SK-N-SH treated with all-trans-retinoic acid at 6 μM for 48 hours (cell line): ENCODE measurements at places on chromosomes 2 and 18.

DNA sequence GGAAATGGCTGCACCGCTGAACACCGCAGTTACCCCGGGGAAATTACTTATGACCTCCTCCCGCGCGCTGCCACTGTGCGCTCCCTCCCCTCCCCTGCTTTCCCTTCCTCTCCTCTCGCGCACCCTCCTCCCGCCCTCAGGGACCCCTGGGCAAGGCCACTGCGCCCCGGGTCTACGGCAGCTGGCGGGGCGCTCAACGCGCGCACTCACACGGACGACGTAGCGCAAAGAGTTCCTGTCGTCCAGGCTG, 7.9 kb downstream of the ALPP start:
- no peak for ATAC-seq

DNA sequence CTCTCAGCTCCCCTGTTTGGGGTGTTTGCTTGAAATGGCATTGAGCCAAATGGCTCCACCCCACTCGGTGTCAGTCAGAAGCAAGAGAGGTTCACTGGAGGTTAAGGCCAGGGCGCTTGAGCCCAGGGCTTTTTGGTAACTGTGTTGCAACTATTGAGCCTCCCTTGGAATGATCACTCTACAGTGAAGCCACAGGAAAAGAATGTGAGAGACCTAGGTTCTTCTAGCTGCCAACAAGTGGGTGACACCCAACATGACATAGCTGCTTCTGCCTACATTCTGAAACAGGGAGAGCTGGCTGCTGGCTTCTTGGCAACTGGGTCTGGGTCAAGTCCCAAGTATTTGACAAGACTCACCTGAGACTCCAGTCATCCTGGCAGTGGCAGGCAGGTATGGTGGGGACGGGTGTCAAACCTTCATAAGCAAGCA, 7.1 kb upstream of the GRHL1 start:
- ATAC-seq, result no peak

- ATAC-seq, result peak; percentile 100
These were observed 31.6 kb downstream of the CYBRD1 start for GRCh38 chr2:171553858-171554257.

DNA sequence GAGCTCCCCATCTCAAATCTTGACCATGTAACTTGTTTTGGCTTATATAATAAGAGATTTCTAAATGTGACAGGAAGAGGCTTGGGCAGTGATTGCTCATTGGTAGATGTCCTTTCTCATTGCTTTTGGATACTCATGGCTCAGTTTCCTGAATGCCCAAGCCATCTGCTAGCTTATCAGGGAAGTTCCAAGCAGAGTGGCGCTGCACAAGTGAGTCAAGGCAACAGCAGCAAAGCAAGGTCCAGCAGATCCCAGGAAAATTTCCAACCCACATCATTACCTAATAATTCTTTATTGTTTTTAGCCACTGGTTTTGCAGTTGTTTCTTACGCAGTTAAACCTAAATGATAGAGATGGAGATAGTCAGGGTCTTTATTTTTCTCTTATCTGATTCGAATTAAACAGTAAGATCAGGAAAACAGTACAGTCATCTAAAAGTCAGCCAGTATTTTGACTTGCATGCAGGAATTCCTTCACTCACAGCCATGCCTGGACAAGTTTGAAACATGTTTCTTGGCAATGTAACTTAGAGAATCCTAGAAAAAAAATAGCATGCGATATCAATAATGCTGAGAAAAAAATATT, 349.7 kb upstream of the TMEFF2 start:
- ATAC-seq, result peak; percentile 32; the same call in 2 of the 3 replicates

- ATAC-seq, result no peak
These were observed 138.1 kb downstream of the TTC32 start for GRCh38 chr2:19763731-19764130.

- no peak for ATAC-seq
These were observed 1.3 kb downstream of the DUSP2 start for GRCh38 chr2:96143848-96144480.

DNA sequence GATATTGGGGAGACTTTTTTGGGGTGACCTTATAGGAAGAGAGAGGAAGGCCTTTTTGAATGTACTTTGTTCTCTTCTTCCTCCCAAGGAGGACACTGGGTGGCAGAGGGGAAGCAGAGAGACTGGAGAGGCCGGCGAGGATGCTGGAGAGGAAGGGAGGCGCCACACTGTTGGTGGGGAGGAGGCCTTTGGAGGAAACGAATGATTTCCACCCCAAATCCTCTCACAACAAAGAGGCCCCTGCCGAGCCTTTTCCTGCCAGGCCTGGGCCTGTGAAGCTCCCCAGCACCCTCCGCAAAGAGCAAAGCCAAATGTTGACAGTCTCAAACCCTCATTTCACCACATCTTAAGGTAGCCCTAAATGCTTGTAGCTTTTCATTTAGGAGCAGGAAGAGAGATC, 59.0 kb upstream of the UPP2 start:
- no peak for ATAC-seq

- peak; percentile 99 for ATAC-seq
These were observed 22.9 kb upstream of the LBH start for GRCh38 chr2:30208453-30208852.

- peak; percentile 75 for ATAC-seq
These were observed 497.3 kb downstream of the CCDC85A start for GRCh38 chr2:56680971-56681631.

GRCh38 chr18:76169733-76170132, 325.3 kb downstream of the ZNF516 start:
- no peak for ATAC-seq

DNA sequence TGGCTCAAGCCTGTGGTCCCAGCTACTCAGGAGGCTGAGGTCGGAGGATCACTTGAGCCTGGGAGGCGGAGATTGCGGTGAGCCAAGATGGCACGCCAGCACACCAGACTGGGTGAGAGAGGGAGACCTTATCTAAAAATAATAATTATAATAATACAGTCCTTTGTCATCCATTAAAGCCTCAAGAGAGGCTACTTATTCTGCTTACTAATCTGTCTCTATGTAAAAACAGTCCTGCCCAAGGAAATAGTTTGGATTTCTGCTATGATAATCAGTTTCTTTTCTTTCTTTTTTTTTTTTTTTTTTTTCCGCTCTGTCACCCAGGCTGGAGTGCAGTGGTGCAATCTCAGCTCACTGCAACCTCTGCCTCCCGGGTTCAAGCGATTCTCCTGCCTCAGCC, 228.3 kb downstream of the C1D start:
- no peak for ATAC-seq

DNA sequence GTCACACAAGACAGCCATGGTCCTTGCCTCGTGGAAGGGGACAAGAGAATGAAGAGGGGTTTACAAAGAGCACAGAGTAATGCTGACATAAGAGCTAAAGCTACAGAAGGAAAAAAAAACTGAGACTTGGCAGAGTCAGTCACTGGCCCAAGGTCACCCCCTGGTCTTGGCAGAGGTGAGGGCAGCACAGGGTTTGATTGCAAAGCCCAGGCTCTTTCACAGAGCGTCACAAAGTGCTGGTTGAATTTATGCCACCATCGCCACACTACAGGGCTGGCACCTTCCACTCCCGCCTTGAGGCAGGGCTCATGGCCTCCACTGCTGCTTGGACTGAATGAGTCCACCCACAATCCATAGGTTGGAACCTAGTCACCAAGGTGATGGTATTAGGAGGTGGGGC, 190.2 kb downstream of the INHBB start:
- no peak for ATAC-seq

- ATAC-seq, result peak; percentile 99
These were observed 155.2 kb downstream of the SH3BP4 start for GRCh38 chr2:235106874-235107639.

- no peak for ATAC-seq
These were observed 45.2 kb upstream of the IL1RL1 start for GRCh38 chr2:102266204-102266603.

GRCh38 chr2:128503399-128504245, 185.0 kb upstream of the HS6ST1 start:
- no peak for ATAC-seq

- ATAC-seq, result no peak
These were observed 40.4 kb downstream of the SERTAD2 start for GRCh38 chr2:64613276-64613675.

DNA sequence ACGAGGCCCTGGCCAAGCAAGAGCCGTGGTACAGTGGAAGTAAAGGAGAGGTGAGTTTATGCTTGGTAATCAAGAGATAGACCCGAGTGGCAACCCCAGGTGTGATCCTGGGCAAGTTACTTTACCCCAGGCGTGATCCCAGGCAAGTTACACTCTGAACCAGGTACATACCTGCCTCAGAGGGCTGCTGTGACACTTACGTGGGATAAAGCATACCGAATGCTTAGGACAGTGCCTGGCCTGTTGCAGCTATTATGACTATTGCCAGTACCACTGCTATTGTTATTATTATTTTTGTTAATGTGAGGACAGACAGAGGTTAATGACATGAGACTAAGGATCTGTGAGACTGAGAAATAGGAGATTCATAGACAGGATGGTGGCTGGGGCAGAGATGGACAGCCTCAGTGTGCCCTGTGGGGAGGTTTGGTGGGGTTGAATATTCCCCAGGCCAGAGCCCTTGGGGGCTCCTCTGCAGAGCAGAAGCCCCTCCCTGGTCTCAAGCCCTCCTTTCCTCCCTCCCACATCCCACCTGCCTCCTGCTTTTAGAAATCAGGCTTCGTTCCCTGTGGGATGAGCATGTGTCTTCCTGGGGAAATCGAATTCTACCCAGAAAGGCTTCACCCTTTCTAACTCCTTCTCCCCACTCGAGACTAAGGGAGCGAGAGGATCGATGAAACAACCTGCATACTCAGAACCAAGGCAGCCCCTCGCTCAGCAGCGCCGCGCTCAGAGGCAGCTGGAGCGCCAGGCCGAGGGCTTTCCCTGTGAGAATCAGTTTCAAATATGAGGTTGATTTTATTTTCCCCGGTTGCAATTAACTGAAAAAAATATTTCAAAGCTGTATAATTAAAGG, 62.0 kb upstream of the SIX3 start:
- ATAC-seq, result peak; percentile 20; the same call in 1 of the 3 replicates

DNA sequence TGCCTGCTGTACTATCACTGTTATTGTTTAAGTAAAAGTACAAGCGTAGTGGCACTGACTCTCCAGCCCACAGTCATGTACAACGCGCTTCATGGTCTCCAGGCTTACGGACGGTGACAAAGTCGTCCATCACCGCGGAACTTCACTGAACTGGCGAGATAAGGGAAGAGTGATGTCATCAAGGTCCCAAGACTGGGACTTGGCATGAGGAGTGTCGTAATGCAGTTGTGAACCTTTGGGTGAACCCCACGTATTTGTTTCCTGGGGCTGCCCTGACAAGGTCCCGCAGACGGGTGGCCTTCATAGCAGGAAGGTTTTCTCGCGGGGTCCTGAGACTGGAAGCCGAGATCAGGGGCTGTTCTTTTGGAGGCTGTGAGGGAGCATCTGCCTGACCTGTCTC, 17.3 kb downstream of the NFATC1 start:
- ATAC-seq, result no peak

DNA sequence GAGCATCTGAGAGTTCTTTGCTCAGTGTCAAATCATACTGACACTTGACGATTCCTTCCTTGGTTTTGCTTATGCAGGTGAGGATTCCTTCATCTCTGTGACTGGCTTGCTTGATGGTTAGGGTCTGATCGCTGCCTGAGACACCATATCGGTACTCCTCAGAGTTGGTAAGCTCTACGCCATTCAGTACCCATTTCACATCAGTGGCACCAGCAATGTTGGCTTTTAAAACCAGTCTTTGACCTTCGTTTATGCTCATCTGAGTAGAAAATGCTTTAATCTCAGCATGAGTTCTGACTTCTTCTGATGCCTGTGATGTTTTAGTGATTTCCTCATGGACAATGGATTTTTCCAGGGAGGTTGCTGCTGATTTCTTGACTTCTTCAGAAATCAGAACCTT, 48.4 kb downstream of the PLEKHA3 start:
- ATAC-seq, result no peak

- no peak for ATAC-seq
These were observed 139.6 kb downstream of the GALNT14 start for GRCh38 chr2:30998672-30999071.
